ENCODE measurements at places on chromosomes 7 and 10. TPM values are rescaled to one million over a fixed set of nuclear protein-coding genes. Genes with fewer than 3 reads are reported as not detected.

JCAD gene
- 91.2 TPM for total RNA-seq

CCDC172 gene
- total RNA-seq = not detected

ASB15 gene
- not detected for total RNA-seq

TMEM196 gene
- not detected for total RNA-seq

ANXA8L1 gene
- 2.9 TPM for total RNA-seq

MSS51 gene
- total RNA-seq = 2.7 TPM

MALRD1 gene
- 0.14 TPM for total RNA-seq

LIPN gene
- total RNA-seq = not detected

RARRES2 gene
- not detected for total RNA-seq

TMEM248 gene
- total RNA-seq = 79.8 TPM

PIK3CG gene
- not detected for total RNA-seq

MBL2 gene
- total RNA-seq = not detected

GSTO2 gene
- total RNA-seq = 2.6 TPM

BUD31 gene
- 76.3 TPM for total RNA-seq

CARD11 gene
- total RNA-seq = 2.8 TPM

CFTR gene
- total RNA-seq = not detected

DEPP1 gene
- total RNA-seq = 20.9 TPM

TUBB8 gene
- total RNA-seq = not detected

SLC16A9 gene
- 1.2 TPM for total RNA-seq

POP7 gene
- 27.6 TPM for total RNA-seq

XRCC2 gene
- total RNA-seq = 0.30 TPM

Data from smooth muscle cell of the umbilical artery (primary cell).